ENCODE measurements at places on chromosomes 2 and 18.

- no peak for DNase-seq
Observed at GRCh38 chr2:159744363-159744762, 32.1 kb downstream of the MARCHF7 start.

DNA sequence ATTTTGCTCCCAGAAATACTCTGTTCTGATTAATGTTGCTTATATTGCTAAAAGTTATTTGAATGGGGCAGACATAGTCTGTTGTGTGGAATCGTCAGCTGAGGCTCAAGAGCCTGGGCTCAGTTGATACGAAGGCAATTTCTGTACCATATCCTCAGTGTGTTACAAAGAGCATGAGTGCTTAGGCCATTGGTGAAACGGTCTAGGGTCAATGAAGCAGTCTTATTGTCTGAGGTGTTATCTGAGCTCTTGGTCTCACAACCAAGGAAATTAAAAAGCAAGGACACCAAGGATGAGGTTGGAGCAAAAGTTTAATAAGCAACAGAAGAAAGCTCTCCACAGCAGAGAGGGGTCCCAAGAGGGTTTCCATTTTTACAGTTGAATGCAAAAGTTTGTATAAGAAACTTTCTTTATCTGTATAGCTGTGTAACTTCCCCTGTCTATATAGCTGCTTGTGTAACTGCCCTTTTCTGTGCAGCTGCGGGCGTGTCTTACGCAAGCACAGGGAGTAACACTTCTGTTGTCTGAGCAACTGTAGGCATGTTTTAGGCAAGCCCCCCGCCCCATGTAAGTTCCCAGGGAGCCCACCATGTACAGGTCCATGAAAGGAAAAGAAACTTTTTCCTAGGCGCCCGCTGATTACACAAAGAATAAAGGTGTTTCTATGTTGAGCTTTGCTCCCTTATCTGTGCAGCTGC is 40.6 kb upstream of the DSC1 start:
- no peak for DNase-seq

DNA sequence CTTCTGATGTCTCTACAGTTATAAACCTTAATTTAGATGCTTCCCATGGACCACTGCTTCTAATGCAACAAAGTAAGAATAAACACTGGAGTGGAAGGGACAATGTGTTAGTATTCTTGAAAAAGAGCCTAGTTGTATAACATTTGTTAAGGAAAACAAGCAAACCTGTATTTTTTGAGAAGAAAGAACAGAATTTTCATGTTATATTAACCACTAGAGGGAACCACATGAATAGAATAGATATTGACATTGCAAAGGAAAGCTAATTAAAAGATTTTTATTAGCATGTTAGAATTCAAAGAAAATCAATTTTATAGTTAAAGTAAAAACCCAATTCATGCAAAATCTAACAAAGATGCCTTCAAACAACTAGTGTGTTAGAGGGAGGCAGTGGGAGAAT is 151.2 kb upstream of the BARD1 start:
- DNase-seq: no peak

GRCh38 chr2:195532628-195533271 is 124.3 kb upstream of the SLC39A10 start:
- DNase-seq: peak; percentile 29

DNA sequence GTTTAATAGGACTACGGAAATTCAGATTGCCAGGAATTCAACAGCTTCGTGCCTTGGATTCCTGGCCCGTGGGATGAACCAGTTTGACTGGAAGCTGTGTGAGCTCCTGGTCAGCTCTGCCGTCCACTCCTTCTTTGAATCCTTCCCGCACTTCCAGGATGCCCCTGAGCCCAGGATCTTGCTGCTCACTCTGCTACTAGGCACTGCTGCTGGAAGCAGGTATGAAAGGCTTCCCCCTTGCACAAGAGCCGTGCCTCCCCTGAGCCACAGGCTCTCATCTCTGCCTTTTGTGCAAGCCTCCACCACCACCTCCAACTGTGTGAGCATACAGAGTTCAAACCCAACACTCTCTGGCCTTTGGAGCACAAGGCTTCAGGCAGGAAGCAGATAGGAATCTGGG is 34.9 kb downstream of the EN1 start:
- DNase-seq: no peak

DNA sequence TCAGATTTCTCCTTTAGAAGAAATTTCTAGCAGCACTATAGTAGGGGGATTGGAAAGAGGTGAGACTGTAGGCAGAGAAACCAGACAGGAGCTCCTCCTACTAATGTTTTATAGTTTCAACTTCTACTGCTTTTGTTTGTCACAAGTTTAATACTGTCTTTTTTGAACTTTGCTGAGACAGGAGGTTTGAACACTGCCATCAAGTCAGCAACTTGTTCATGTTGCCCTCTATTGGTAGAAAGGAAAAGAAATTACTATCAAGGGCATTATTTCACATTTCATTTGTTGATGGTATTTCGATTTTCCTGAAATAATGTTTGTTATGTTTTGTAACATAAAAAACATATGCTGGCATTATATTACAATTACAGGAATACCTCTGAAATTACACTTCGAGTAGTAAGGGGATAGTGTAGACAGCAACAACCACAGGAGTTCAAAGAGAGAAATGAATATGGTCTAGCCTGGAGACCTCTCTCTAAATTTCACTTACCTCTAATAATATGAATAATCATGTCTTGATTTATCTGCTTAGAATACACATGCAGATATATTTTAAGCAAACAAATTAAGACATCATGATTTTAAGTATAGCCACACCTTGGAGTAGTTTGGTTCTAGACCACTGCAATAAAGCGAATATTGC is 12.4 kb upstream of the CCDC88A start:
- DNase-seq: no peak

DNA sequence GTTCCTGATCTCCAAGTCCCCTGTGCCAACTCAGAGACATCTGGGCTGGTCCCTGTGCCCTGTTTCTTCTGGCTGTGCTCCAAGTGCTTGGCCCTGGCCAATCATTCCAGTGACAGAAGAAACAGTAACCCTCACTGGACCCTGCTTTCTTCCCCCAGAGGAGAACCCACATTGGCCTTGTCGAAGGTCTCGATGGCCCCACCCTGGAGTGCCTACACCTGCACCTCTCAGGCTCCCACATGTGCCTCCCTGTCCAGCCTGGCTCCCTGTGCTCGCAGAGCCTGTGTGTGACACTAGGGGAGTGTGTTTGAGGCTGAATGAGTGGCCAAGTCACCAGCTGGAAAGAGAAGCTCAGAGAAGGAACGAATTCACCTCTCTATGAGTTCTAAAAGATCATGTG is 5.9 kb upstream of the MAL start:
- no peak for DNase-seq

- no peak for DNase-seq
Observed at GRCh38 chr2:127456960-127457359, 38.7 kb downstream of the PROC start.

DNA sequence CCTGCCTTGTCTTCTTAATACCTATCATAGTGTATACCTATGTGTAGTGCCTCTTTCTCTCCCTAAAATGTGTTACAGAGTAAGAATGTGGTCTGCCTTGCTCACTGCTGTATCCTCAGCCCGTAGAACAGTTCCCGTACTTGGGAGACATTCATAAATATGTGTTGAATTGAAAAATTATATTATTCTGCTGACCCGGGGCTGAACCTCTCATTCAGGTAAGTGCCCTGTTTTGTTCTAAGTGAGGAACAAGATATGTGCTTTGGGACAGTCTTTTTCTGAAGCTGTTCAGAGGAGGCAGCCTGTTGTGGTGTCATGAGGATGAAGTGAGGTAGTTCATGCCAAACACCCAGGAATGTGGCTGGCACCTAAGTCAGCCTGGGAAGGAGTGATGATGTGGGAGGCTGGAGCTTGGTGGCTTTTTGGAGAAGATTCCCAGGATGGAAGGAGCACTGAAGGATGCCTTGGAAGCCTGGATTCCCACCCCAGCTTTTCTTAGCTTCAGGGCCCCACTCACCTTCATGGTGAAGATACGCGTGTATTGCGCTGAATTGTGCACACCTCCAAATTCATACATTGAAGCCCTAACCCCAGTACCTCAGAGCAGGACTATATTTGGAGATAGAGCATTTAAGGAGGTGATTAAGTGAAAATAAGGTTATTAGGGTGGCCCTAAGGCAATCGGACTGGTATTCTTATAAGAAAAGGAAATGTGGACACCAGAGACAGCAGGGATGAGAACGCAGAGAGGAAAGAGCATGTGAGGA is 166.3 kb downstream of the DDX1 start:
- no peak for DNase-seq

GRCh38 chr18:73669297-73669696 is 478.3 kb downstream of the FBXO15 start:
- no peak for DNase-seq

DNA sequence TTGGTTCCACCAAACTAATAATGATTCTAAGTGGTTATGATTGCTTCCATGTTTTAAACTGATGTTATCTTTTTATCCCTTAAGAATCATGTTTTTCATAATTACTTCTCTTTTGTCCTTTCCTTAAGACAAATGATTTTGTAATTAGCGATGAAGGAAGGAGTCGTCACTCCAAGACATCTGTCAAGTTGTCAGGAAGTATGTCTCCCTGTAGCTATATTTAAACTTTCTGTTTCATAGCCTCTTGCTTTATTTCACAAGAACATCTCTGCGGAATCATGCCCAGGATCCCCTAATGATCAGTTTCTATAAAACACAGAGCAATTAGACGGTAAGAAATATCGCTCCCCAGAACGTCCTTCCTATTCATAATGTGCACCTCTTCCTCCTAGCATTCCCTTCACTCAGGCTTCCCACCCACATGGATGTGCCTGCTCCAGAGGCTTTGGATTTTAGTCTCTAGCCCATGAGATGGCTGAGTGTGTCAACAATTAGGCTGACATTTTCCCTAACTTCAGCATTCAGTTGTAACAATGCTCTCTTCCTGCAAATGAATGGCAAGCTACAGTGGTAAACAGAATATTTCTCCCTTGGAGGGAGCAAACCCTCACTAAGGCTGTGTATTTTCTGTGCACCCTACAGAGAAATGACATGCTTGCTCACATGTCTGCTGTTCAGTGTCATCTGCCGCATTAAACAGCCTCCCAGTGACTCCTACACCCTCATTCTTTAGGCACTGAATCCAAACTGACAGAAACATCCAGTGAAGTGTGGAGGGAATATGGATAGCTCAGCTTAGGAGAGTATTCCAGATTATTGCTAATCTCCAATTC is 879.6 kb upstream of the CELF4 start:
- no peak for DNase-seq

DNA sequence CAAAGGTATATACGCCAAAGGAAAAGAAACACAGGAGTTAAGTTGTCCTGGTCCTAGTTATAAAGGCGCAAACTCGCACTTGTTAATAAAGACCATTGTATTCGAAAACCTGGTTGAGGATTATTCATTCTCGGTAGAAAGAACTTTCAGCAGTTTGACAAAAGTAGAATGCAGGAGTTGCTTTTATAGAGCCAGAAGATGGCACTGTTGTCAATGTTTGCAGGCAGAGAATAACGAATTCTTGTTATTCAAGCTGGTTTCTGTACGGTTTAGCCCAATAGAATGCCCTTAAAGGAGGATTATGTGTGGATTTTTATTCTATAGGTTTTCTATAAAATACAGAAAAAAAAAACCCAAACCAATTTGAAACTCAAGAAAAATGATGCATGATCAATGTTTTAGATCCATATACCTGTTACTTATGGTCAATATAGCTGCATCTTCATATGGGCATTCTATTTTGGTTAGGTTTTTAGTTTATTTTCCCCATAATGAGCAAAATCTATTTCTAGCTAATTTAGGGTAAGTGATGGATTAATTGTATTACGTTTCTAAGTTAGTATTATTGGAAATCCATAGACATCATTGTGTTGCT is 510.3 kb downstream of the PLCL1 start:
- DNase-seq: no peak

DNA sequence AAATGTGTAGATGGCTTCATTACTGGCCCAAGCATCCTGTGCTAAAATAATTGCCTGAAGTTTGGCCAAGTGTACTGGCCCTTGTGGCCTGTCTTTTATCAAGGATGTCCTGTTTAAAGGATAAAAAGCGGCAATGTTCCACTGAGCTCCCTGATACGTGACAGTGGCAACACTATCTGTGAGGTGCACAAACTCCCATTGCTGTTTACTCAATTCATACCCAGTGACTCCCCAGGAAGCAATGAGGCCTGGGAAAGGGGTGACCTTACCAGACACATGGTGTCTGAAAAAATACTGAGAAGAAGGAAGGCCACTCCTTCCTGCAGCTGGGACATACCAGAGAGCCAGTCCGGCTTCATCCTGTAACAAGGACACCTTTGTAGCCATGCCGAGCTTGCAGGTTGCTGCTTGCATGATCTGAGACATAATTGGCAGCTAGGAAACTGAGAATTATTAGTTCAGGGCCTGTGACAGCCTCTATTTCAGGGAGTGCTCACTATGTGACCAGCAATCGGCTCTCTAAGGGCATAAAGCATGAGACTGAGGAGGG is 198.5 kb upstream of the LRATD1 start:
- no peak for DNase-seq

DNA sequence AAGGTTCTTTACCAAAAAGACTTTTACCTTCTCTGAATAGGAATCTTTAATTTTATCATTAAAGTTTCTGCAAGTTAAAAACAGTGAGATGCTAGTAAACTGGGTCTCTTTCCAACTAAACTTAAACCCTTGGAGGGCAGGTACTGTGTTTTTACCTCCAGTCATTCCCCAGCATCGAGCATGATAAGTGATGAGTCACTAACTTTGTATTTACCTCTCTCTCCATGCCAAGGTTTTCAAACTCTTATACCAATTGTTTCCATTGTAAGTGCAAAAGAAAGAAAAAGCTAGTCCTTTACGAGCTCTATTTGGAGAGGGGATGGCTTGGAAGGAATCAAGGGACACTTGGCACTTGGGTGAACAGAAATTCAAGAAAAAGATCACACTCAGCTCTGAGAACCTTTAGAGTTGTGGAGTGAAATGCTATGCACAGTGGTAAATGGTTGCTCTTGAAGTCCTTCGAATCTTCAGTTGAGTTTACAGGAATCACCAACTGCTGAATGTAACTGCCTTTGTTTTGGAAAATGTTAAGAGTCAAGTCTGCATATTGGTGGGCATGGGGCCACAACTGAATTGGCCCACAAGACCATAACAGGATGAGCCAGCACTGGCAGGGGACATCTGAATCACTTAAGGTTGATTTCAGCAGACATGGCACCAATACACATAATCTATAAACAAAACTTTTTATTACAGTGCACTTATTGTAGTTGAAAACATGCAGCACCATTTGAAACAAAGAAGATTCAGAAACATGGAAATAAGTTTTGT is 8.3 kb upstream of the RBM43 start:
- no peak for DNase-seq

DNA sequence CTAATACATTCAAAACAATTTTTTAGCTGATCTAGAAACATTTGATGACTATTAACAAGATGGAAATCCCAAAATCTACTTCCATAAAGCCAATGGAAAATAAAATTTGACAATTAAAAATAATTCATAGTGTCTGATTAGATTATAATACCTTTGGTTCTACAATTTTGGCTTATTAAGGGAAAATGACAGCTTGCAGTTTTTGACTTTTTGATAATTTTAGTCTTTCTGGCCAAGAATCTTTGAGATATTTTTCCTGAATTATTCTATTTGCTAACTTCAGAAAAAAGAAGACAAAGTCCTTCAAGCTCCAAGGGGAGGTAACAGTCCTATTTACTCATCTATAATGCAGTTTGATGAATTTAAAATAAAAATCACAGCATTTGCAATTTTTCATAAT is 39.6 kb downstream of the MSH6 start:
- no peak for DNase-seq

Measured in stimulated activated naive CD8-positive, alpha-beta T cell treated with anti-CD3 and anti-CD28 coated beads, Interleukin-15, amount 100 ng/mL, for 72 hours (primary cell).